ENCODE measurements at places on chromosomes 4 and X. TPM values are rescaled to one million over a fixed set of nuclear protein-coding genes. Genes with fewer than 3 reads are reported as not detected.

- H3K4me1 ChIP-seq: no peaks in the 10 kb centered on the region
- H3K4me3 ChIP-seq: no peak overlapping the region
- H3K27ac ChIP-seq: no peak overlapping the region
- peaks cover 10% of the 10 kb centered on the region for H3K36me3 ChIP-seq
Observed at GRCh38 chr4:112377171-112377570, 80.0 kb downstream of the ALPK1 start.

GRCh38 chr4:67883902-67884301 is at the start of gene TMPRSS11D:
TMPRSS11D (minus strand) TSS chr4:67884002; CDS start chr4:67883933, 69 bp downstream.
- H3K27me3 ChIP-seq: no peaks in the 10 kb centered on the region
- DNase-seq: no peak
- no peaks in the 10 kb centered on the region for H3K4me1 ChIP-seq
- no peak within 1 kb of the TSS for H3K4me3 ChIP-seq
- no peak within 1 kb of the TSS for H3K27ac ChIP-seq

DNA sequence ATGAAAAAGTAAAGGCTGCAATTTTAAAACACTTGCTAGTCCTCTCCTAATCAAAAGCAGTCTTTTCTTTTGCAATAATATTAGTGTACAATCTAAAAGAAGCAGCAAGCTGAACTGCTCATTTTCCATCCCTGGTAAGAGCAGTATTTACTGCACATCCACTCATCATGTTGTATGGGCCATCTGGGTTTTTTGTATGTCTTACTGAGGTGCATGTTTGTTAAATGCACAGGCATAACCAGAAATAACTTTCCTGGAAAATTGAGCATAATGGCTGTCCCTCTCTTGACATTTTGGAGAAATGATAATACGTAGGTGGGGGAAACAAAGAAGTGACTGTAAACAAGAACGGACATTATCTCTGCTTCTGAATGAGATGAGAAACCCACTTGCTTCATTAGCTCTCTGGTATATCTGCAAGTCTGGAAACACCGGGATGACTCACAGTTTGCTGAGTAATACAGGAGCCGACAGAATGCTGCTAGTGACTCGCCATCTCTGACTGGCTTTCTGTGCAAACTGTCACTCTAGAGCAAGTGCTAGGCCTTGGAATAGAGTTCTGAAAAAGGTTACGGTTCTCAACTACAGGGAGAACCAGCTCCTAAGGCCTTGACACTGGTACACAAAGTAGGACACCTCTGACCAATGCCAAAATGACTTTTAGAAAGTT is 85.7 kb upstream of the MTM1 start:
- DNase-seq: no peak
- no peaks in the 10 kb centered on the region for H3K4me1 ChIP-seq
- no peak overlapping the region for H3K4me3 ChIP-seq
- no peak overlapping the region for H3K27ac ChIP-seq
- H3K27me3 ChIP-seq: no peaks in the 10 kb centered on the region

DNA sequence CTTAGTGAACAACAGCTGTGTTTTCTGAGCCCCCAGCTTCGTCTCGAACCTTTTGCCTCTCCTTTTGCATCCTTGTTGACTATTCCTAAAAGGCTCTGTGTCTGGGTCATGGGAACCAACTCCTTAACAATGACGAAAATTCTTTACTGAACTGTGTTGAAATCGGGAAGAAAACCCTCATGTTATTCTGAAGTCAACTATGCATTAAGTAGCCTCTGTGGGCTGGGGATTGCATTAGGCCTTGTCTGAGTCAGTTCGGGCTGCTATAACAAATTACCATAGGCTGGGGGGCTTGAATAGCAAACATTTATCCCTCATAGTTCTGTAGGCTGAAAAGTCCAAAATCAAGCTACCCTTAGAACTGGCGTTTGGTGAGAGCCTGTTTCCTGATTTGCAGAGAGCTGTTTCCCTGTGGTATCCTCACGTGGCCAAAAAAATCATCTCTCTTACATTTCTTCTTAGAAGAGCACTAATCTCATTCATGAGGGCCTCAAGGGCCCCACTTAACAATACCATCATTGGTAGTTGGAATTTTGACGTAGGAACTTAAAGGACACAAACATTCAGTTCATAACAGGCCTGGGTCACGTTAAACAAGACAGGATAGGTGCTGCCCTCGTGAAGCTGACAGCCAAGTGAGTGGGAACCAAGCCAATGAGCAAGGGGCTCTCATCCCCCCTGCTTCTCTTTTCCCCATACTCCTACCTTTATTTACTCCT is 75.9 kb downstream of the CLNK start:
- no peak overlapping the region for H3K27ac ChIP-seq
- no peaks in the 10 kb centered on the region for H3K4me1 ChIP-seq
- H3K4me3 ChIP-seq: no peak overlapping the region
- no peaks in the 10 kb centered on the region for H3K27me3 ChIP-seq

DNA sequence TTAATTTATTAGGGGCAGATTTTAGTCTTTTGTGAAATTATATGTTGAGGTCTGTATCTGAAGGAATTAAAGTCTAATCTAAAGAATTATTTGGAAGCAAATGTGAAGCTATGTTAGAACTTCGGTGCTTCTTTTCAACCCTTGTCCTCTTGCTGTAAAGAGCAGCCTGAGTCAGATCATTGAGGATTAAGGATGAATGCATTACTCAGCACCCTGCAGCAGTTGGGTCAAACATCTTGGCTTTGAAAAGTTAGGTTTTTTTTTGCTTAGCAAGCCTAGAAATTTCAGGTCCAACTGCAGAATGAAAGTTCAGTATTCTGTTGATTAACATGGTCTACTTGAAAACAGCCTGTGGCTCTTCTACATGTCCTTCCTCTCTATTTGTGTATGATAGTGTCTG is 57.6 kb downstream of the SLC4A4 start:
- no peak overlapping the region for H3K4me3 ChIP-seq
- no peak overlapping the region for H3K27ac ChIP-seq
- H3K36me3 ChIP-seq: no peaks in the 10 kb centered on the region
- DNase-seq: no peak

GRCh38 chrX:35380808-35381700 is 417.1 kb upstream of the MAGEB16 start:
- no peak for DNase-seq
- H3K27ac ChIP-seq: no peak overlapping the region
- no peaks in the 10 kb centered on the region for H3K36me3 ChIP-seq

- no peak overlapping the region for H3K4me3 ChIP-seq
- H3K4me1 ChIP-seq: no peaks in the 10 kb centered on the region
- H3K27ac ChIP-seq: no peak overlapping the region
- H3K36me3 ChIP-seq: no peaks in the 10 kb centered on the region
Observed at GRCh38 chrX:104347860-104348259, 93.1 kb upstream of the ESX1 start.

DNA sequence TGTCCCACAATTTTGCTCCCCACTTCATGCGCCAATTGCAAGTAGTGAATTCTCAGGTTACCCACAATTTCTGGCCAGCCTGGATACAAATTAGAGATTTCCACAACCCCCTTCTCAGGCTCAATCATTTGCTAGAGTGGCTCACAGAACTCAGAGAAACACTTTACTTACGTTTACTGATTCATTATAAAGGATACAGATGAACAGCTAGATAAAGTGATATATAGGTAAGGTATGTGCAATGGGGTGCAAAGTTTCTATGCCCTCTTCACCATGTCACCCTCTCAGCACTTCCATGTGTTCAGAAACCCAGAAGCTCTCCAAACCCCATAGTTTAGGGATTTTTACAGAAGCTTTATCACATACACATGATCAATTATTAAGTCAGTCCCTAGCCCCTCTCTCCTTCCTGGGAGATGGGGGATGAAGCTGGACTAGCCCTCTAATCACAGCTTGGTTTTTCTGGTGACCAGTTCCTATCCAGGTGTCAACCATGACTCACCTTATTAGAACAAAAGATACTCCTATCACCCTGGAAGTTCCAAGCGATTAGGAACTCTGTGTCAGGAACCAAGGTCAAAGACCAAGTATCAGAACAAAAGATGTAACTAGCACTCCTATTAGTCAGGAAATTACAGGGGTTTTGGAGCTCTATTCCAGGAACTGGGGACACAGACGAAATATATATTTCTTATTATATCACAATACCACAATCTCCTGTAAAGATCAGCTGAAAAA is 33.5 kb upstream of the PRRG1 start:
- no peaks in the 10 kb centered on the region for H3K27me3 ChIP-seq
- no peak overlapping the region for H3K27ac ChIP-seq
- no peaks in the 10 kb centered on the region for H3K36me3 ChIP-seq
- no peaks in the 10 kb centered on the region for H3K4me1 ChIP-seq
- no peak overlapping the region for H3K4me3 ChIP-seq
- DNase-seq: no peak

GRCh38 chr4:78561677-78562076 is 10.1 kb downstream of the ANXA3 start:
- peak overlapping the region; percentile 74 for H3K27ac ChIP-seq
- no peak for DNase-seq
- no peaks in the 10 kb centered on the region for H3K36me3 ChIP-seq

- DNase-seq: no peak
- no peaks in the 10 kb centered on the region for H3K27me3 ChIP-seq
- H3K27ac ChIP-seq: no peak overlapping the region
- H3K4me1 ChIP-seq: no peaks in the 10 kb centered on the region
Observed at GRCh38 chrX:131646106-131646505, 102.2 kb downstream of the OR13H1 start.

DNA sequence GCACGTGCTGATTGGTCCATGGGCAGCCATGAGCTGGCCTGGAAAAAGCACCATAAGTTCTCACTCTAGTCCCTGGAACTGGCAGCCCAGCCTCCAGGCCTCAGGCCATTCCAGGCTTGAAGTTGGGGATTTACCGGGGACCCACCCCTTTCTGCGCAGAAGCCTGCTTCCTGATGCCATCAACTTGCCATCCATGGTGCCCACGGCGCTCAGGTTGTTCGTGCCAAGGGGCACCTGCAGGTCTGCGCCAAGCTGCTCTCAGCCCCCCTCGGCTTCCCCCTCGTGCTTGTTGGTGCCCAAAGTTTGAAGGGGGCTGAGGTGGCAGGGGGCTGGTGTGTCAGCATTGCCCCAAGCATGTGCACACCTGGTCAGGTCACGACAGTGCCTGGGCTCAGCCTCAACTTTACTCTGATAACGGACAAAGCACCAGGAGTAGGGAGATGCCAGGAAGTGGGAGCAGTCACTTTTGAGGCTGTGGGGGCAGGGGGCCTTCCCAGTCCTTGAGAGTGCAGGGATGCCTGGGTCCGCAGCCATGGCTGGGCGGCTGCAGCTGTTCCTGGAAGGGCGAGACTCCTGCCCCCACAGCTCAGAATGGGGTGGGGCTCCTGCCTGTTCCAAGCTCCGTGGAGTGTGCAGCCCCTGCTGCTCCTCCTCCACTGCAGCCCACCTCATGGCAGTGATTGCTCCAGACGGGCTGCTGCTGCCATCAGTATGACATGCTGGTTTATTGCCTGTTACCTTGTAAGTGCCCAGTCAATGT is 24.9 kb downstream of the DCUN1D4 start:
- no peak overlapping the region for H3K4me3 ChIP-seq
- H3K27ac ChIP-seq: no peak overlapping the region
- no peak for DNase-seq
- no peaks in the 10 kb centered on the region for H3K4me1 ChIP-seq
- H3K36me3 ChIP-seq: peaks cover 69% of the 10 kb centered on the region

DNA sequence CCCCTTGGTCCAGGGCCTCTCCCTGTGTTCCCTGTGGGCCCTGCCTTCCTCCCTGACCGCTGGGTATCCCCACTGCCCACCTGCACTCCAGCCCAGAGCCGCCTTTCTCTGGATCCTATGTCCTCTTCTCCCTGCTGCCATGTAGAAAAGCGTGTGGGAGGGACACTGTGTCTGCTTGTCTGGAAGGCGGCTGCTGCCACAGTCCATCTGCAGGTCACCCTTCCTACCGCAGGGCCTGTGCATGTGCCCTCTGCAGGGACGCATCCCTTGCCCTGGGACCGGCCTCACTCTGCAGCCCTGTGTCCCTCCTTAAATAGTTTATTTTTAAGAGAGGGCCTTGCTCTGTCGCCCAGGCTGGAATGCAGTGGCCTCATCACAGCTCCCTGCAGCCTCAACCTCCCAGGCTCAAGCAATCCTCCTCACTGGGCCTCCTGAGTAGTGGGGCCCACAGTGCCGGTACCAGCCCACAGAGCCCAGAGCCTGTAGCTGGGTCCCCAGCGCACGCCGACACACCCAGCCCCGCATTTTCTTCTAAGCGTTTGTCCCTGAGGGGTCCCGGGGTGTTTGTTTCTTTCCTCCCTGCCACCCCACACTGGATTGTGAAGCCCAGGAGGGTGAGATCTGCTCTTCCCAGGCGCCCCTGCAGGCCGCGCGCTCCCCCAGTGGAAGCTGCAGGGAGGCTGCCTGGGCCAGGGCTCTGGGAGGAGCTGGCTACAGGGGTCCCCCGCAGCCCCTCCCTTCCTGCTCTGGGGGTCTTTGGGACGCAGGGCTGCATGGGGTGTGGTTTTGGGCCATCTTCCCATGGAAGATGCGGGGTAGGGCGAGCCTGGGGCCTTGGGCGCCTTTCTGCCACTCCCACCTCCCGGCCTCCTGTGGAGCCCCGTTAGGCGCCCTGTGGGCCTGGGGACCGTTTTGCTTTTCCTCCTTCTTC is 12.8 kb upstream of the NAT8L start:
- no peaks in the 10 kb centered on the region for H3K36me3 ChIP-seq
- H3K27me3 ChIP-seq: peaks cover 74% of the 10 kb centered on the region
- DNase-seq: no peak
- no peak overlapping the region for H3K4me3 ChIP-seq
- no peak overlapping the region for H3K27ac ChIP-seq

- no peak for DNase-seq
- H3K4me3 ChIP-seq: peak overlapping the region; percentile 90
- H3K36me3 ChIP-seq: peaks cover 11% of the 10 kb centered on the region
- H3K27ac ChIP-seq: peak overlapping the region; percentile 85
- no peaks in the 10 kb centered on the region for H3K27me3 ChIP-seq
- H3K4me1 ChIP-seq: peaks cover 60% of the 10 kb centered on the region
Observed at GRCh38 chr4:147617841-147618691, 869 bp downstream of the TMEM184C start.

GRCh38 chr4:113469926-113470325 is 291.6 kb downstream of the CAMK2D start:
- peaks cover 6% of the 10 kb centered on the region for H3K36me3 ChIP-seq
- no peaks in the 10 kb centered on the region for H3K27me3 ChIP-seq
- no peak for DNase-seq
- H3K4me3 ChIP-seq: no peak overlapping the region

GRCh38 chr4:77699731-77700210 is 94.2 kb downstream of the CXCL13 start:
- H3K4me3 ChIP-seq: no peak overlapping the region
- no peaks in the 10 kb centered on the region for H3K36me3 ChIP-seq
- peak; percentile 81 for DNase-seq
- no peaks in the 10 kb centered on the region for H3K27me3 ChIP-seq
- no peak overlapping the region for H3K27ac ChIP-seq

GRCh38 chr4:172168888-172169287 is 355.7 kb downstream of the GALNTL6 start:
- DNase-seq: no peak
- H3K27ac ChIP-seq: no peak overlapping the region
- no peaks in the 10 kb centered on the region for H3K27me3 ChIP-seq
- H3K4me3 ChIP-seq: no peak overlapping the region

Gene MGST2
- 16.5 TPM for total RNA-seq

Gene FATE1
- total RNA-seq: not detected

Gene UNC5C
- total RNA-seq: 0.58 TPM

Gene RAB39B
- total RNA-seq: 1.5 TPM

Gene ERCC6L
- total RNA-seq: not detected

Gene NLGN4X
- 9.0 TPM for total RNA-seq

Gene SMIM10L2A
- 2.5 TPM for total RNA-seq

Gene PPP4R3C
- total RNA-seq: not detected

Gene MTHFD2L
- total RNA-seq: 13.4 TPM

Gene RTL3
- total RNA-seq: not detected

Gene FOXO4
- 8.1 TPM for total RNA-seq

Gene SOD3
- total RNA-seq: 18.9 TPM

Gene FAT1
- total RNA-seq: 62.9 TPM

Measured in stomach (tissue), 19 donors.